ENCODE measurements at places on chromosomes 1 and 21.

- DNase-seq: no peak
Observed at GRCh38 chr1:47547753-47548573, 110.1 kb downstream of the FOXD2 start.

DNA sequence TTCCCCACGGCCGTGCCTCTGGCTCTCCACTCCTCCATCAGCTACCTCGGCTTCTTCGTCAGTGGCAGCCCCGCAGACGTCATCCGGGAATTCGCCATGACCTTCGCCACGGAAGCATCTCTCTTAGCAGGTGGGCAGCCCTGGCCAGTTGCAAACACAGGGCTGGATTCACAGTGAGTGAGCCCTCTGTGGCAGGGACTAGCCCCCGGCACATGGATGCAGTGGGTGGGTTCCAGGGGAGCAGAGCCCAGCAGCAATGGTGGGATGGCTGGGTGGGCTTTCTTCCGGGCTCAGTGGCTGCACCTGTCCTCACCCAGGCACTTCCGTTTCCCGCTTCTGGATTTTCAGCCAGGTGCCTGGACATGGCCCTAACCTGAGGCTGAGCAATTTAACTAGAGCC is 9.4 kb downstream of the UBASH3A start:
- no peak for DNase-seq

DNA sequence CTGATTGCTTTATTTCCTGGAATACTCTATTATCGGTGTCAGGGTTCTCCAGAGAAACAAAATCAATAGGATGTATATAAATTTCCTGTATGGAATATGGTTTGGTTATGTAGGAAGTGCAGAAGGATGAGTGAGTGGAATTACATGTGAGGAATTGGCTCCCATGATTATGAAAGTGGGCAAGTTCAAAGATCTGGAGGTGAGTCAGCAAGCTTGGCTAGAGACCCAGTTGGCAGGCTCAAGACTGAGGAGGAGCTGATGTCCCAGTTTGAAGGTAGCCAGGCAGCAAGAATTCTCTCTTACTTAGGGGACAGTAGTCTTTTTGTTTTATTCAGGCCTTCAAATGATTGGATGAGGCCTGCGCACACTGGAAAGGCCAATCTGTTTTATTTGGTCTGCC is 57.5 kb downstream of the MAP3K7CL start:
- DNase-seq: peak; percentile 95

DNA sequence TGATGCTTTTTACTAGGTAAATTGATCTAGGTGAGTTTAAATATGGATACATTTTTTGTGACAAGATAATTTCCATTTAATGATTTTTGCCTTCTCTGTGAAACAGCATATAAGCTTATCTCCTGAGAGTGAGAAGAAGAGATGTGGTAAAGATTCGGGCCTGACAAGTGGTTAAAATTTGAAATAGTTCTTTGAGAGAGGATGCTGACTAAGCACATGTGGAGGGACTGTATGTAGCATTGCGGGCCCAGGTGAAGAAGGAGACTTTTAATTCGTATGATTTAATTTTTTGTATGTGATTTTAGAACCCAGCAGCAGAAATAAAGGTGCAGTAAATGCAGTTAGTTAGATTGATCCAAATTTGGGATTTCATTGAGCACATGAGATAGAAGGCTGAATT is 51.9 kb downstream of the RPRD2 start:
- DNase-seq: no peak

DNA sequence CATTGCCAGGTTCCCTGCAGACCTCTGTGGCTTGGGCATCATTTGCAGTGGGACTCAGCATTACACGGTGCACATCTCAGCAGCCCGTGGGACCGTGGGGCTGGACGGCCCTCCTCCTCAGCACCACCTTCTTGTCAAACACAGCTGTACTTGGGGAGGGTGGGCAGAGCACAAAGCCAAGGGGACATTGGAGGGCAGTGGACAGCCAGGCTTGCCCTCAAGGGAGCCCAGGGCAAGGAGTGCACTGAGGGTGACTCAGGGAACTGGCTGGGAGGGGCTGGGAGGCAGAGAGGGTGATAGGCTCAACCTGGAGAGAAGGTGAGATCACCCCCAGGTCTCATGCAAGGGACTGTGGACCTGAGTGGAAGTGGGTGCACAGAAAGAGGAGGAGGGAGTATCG is 3.4 kb downstream of the CAPN9 start:
- no peak for DNase-seq

DNA sequence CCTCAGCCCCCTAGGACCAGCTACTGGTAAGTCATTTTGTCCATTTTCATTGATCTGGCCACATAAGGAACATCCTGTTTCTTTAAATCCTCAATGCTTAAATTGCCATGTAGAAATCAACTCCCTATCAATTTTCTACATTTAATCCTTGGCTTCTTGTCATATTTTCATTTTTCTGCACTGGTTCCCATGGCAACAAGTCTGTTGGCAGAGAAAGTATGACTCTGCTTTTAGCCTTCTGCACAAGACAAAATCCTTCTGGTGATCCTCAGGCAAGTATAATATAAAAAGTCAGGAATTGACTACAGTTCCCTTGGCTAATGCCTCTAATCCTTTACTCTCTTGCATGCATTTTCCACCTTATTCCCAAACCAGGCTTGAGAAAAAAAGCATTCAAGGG is 65.0 kb downstream of the LRRC40 start:
- DNase-seq: peak; percentile 46

DNA sequence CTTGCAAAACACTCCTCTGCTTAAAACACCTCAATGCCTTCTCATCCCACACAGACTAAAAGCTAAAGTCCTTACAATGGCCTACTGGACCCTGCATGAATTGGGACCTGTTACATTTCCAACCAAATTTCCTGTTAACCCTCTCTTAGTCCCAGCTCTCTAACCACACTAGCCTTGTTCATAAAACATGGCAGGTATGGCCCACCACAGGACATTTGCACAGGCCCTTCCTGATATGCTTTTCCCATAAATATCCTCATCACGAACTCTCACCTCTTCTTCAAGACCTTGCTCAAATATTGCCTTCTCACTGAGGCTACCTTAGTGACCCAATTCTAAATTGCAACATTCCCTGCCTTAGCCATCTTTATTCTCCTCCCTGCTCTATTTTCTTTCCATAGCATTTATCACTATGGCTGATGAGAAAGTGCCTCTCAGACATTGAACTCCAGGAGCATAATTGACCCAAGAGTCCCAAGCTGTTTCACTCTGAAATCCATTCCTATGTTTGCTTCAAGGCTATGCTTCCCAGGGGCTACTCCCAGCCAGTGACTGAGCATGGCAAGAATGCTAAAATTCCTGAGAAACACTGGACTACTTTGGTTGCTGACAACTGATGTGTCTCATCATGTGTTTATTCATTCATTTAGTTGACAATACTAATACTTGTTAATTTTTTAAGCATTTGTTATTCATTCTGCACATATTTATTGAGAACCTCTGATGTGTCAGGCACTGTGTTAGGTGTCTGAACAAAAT is 2.7 kb upstream of the PALMD start:
- peak; percentile 17 for DNase-seq

GRCh38 chr1:215717677-215718426 is 150.7 kb downstream of the KCTD3 start:
- no peak for DNase-seq

DNA sequence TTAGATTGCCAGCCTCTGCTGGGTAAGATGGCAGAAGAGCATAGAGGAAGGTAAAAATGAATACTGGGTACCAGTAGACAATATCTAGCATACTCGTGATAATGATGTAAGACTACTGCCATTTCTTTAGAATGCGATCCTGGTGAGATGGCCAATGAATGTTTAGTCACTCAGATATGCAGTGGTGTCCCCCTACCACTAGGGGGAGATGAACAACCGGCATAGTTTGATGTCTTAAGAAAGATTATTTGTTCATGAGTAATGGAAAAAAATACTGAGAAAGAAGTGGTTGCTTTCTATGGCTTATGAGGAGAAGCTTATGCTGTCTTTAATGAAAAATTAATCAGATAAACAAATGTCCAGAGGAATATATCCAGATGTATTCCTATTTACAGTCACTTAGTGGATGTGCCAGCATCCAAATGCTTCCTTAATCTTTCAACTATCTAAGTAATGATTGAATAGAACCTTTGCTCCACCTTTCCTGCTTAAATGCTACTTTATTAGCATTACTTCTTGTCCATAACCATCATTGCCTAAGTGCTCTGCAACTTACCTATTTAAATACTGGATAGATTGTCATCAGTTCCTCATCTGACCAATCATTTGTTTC is 256.6 kb downstream of the ST6GALNAC3 start:
- DNase-seq: peak; percentile 62

- DNase-seq: no peak
Observed at GRCh38 chr1:25037174-25038074, 107.3 kb upstream of the RUNX3 start.

DNA sequence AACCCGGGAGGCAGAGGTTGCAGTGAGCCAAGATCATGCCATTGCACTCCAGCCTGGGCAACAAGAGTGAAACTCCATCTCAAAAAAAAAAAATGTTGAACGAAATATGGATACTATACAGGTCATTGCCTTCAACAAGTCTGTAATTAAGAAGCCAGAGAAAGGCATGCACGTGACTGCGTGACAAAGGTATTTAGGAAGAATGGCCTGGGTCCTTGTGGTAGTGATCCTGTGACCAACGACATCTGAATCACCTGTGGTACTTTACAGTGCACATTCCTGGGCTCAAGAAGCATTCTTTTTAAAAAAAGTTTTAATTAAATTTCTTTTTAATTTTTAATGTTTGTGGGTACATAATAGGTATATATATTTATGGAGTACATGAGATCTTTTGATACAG is 115.0 kb downstream of the GREM2 start:
- DNase-seq: no peak

GRCh38 chr21:16572032-16572431 is 842.2 kb downstream of the USP25 start:
- DNase-seq: peak; percentile 78

DNA sequence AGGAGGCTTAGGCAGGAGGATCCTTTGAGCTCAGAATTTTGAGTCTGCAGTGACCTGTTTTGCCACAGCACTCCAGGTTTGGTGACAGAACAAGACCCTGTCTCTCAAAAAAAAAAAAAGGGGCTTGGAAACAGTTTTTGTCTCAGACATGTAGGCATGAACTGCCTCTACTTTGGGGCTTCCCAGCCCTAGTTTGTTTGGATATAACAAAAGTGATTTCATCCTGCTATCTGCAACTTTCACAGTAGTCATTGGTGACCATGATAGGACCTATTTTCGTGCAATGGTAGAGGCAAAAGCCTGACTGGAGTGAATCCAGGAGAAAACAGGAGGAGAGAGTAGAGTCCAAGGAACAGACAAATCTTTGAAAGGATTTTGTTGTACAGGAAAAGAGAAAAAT is 20.3 kb upstream of the EVI5 start:
- DNase-seq: no peak

DNA sequence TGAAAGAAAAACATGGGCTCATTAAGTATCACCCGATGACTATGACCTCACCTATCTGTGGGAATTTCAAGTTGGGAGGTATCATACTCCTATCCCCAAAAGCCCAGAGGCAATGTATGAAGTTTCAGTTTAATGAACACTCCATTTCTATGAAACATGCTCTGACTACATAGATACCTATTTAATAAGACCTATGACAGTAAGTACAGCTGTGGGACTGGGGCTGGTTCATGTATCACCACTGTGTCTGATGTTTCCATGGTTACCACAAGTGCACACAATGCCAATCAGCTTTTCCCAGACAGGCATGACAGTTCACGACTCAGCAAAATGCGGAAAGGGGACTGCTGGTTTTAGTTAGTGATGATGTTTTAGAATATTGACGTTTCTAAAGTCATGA is 167.7 kb downstream of the SIPA1L2 start:
- DNase-seq: no peak
